Dermis microvascular lymphatic vessel endothelial cell (primary cell): ENCODE measurements at places on chromosomes 6 and 20. TPM values are rescaled to one million over a fixed set of nuclear protein-coding genes. Genes with fewer than 3 reads are reported as not detected.

Gene LRRC1
- total RNA-seq: 40.2 and 59.9 TPM in 2 replicates

Gene DEFB121
- not detected in 2 replicates for total RNA-seq

Gene CST4
- not detected in 2 replicates for total RNA-seq

Gene ZBTB12
- total RNA-seq: 2.2 and 3.0 TPM in 2 replicates

Gene ECT2L
- under 0.01 TPM in 1 of 2 replicates, not detected in the other for total RNA-seq
